Activated CD4-positive, alpha-beta T cell treated with anti-CD3 and anti-CD28 coated beads for 36 hours (primary cell): ENCODE measurements at places on chromosomes 7 and 10.

DNA sequence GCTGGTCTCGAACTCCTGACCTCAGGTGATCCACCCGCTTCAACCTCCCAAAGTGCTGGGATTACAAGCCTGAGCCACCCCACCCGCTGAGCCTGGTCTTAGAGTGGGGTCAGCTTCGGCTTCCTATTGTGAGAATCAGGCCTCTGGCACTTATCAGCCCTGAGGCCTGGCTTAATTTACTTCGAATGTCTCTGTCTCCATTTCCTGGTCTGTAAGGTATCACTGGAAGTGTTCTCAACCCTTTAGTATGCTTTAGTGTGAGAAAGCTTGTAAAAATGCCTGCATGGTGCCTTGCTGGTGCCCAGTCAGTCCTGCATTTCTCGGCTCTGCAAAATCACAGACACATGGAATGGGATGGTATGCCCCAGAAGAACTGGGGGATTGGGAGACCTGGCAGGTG, 671.4 kb upstream of the GALNT17 start:
- DNase-seq: no peak

- peak; percentile 75 for DNase-seq
Measured at GRCh38 chr7:518630-519483, 789 bp downstream of the PDGFA start.

DNA sequence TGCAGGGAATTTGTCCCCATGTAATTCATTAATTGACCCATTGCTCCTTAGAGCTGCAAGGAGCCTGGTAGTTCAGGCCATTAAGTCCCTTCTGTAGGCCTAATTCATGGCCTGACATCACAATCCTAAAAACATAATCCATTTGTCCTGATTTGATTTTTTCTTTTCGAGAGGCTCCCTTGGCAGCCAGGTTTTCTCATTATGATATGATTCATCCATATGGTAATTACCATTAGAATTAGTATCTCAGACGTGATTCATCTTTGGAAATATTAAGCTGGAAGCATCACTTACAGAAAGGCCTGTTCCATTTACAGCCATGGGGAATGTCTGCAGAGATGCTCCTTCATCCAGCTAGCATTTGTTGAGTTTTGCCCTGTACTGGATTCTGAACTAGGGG, 128.5 kb downstream of the PLCE1 start:
- DNase-seq: no peak

GRCh38 chr7:95925971-95926370, 153.6 kb downstream of the DYNC1I1 start:
- DNase-seq: no peak

DNA sequence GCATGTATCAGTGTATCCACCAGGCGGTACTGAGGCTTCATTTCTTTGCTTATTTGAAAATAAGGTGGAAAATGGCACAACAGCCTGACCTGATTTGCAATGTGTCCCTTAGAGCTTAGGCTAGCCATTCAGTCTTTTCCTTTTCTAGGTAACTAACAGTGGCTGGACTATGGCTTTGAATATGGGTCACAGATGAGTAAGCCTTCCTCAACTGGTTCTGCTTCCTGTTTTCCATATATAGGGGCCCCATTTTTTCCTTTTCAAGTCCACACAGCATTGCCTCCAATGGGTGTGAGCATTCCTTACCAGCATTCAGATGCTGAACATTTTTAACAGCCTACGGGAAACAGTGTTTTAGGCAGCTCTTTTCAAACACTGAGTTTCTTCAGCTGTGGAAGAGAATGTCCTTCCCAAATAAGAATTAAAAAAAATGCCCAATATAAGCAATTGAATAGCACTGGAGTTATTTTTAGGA, 3.9 kb upstream of the ITGB1 start:
- DNase-seq: no peak

- no peak for DNase-seq
Measured at GRCh38 chr7:106819546-106819945, 45.5 kb upstream of the PIK3CG start.

DNA sequence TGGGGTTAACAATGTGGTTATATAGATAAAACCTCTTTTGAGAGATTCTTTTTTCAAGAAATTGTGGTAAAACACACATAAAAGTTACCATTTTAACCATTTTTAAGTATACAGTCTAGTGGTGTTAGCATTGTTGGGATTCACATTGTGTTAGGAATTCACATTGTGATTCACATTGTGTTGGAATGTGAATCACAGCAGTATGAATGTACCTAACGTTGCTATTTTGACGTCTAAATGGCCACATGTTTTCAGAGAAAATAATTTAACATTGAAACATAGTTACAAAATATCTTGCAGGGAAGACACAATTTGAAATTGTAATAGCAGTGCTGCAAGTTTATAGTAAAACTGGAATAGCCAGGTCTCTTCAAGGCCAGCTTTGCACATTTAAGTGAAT, 129.0 kb downstream of the BICC1 start:
- no peak for DNase-seq
